Hindlimb muscle (tissue), 1 donor: ENCODE measurements at places on chromosomes 1 and 21. TPM values are rescaled to one million over a fixed set of nuclear protein-coding genes. Genes with fewer than 3 reads are reported as not detected.

DNA sequence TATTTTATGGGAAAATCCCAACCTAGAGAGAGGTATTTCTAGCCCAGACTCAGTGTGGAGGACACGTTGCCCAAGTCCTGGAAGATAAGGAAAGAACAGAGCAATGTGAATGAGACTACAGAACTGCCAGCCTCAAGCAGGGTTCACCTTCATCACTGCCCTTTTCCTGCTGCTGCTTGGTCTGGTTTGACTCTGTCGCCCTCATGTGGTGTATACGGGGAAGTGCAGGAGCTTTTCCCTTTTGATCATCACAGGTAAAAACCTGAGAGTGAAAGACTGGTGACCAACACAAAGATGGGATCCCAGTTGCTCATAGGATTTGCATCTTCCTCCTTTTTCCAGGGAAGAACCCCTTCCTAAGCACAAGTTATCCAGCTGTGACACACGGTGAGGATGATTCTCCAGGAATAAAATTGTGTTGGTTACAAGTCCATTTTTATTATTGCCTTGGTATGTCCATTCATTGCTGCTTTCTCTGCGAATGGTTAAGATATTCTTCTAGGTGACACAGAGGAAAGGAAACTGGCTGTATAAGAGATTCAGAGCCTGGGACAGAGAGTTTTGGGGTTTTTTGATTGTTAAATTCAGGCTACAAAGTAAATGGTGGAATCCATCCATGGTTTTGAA is 89.5 kb upstream of the CD53 start:
- DNase-seq: no peak

DNA sequence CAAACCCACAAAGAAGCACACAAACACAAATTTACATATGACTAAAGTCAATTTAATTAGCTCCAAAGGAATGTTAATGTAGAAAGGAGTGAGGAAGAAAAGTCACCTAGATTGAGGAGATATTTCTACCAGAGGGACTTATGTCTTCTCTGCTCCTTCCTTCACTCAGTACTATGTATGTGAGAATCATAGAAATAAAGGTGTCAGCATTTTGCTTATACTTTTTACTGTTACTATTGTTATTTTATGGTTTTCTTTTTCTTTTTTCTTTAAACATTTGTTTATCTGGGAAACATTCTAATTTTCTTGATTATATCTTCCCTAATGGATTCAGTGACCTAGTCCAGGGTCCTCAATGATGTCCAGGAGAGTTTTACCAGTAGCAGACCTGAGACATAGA is 511.9 kb upstream of the NCAM2 start:
- DNase-seq: no peak

- DNase-seq: no peak
Observed at GRCh38 chr1:221456918-221457317, 285.0 kb downstream of the DUSP10 start.

GBP1 gene
- 10.1 TPM for polyA plus RNA-seq

HMGCS2 gene
- polyA plus RNA-seq: not detected

- no peak for DNase-seq
Observed at GRCh38 chr1:109243860-109244552, 5.3 kb upstream of the CELSR2 start.

GRCh38 chr1:55289614-55290013 is 74.5 kb upstream of the USP24 start:
- no peak for DNase-seq

SLC22A15 gene
- 0.90 TPM for polyA plus RNA-seq

DNA sequence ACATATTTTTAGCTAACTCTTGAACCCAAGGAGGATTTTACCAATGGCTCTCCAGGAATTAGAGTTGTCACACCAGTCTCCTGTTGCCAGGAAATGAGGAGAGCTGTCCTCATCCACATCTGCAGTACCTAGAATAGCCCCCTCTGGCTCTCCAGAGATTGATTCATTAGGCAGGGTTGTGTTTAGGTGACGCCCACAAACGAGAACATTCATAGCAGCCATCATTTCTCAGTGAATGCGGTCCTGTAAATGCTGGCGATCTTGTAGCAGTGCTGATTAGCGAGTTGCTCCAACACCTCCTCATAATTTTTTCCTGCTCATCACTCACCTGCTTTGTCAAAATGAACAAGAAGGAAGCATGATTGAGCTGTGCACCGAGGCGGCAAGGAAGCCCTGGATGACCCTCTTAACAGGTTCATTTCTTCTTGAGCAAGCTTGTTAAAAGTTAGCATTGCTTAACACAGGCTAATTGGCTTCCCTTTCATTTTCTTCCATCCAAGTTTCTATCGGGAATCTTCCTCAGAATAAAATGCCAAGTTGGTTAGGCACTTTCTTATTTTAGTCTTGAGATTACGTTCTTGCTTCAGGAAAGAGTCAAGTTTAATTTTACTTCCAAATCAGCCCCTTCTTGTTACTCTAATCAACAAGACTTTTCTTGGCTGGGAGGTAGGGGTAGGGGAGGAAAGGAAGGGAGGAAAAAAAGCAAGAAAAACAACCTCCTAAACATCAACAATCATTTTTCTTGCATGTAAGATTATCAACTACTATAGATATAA is 16.5 kb upstream of the KLHDC8A start:
- DNase-seq: no peak

DNA sequence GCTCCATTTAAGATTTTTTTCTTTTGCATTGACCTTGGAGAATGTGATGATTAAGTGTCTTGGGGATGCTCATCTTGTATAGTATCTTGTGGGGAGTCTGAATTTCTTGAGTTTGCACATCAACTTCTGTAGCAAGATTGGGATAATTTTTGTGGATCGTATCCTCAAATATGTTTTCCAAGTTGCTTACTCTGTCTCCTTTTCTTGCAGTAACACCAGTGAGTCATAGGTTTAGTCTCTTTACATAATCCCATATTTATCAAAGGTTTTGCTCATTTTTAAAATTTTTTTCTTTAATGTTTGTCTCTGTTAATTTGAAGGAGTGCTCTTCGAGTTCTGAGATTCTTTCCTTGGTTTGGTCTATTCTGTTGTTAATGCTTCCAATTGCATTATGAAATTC is 41.7 kb upstream of the ANGPTL1 start:
- no peak for DNase-seq

CYYR1 gene
- polyA plus RNA-seq: 16.7 TPM

DNA sequence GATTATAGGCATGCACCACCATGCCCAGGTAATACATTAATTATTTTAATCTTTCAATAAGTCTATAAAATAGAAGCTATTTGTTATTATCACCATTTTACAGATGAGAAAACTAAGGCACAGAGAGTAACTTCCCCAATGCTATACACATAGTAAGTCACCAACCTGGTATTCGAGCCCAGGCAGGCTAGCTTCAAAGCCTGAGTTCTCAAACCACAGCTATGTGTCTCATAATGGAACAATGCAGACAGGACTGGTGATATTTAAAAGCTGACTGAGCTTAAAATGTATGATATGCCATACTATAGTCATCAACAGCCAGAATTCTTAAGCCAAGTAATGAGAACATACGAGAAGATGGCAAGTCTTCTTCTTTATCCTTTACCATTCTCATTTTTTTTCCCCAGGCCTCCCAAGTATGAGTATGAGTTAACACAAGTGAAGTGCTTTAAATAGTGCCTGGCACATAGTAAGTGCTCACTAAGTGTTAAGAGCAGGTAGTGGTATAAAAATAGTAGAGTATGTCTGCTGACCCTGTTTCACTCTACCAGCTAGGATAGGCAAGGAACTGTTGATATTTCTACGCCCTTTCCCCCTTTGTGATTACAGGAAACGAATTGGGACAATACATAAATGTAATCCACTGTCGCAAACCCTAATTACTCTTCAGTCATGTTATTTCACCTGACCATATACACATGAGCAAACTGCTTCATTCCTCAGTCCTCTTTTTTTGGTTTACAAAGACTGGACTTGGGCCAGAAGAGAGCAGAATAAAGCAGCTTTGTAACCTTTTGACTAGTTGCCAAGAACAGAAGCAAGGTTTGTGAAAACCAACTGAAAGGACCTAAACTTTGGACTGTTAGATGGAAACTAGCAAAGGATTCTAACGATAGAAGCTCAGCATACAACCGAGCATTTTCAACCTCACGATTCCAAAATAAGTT is 9.5 kb downstream of the EYA3 start:
- DNase-seq: no peak

DNA sequence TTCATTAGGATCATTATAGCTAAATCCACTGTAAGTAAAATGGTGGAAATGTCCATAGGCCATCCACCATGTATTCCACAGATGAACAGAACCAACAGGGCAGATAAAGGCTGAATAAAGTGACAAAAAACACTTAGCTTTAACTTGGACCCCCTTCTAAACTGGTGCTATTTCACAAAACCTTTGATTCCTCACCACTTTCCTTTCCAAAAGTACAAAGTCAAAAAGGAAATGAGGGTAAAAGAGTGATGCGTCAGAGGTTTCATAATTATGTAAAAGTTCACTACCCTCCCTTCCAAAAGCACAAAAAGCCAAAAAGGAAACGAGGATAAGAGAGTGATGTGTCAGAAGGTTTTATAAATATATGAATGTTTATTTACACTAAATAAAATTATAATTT is 172.2 kb downstream of the TBX15 start:
- no peak for DNase-seq

- DNase-seq: no peak
Observed at GRCh38 chr1:9472386-9473031, 66.8 kb upstream of the SLC25A33 start.

RIPPLY3 gene
- 0.17 TPM for polyA plus RNA-seq

DNA sequence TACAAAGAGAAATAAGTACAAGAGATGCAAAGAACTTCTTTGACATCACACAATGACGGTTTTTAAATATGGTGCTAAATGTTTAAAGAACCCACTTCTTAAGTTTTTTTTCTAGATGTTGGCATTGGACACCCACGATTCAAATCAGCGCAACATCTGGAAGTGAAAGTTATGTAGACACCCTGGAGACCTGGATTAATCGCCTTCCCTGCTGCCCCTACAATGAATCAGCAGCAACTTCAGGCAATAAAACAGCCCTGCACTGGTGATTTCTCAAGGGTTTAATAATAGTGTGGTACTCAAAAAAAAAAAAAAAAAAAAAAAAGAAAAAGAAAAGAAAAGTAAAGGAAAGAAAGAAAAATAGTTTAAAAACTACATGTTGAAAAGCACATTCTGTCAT is 248.3 kb downstream of the NUF2 start:
- no peak for DNase-seq

GRCh38 chr1:244965185-244966030 is 101.1 kb upstream of the HNRNPU start:
- DNase-seq: no peak

DNA sequence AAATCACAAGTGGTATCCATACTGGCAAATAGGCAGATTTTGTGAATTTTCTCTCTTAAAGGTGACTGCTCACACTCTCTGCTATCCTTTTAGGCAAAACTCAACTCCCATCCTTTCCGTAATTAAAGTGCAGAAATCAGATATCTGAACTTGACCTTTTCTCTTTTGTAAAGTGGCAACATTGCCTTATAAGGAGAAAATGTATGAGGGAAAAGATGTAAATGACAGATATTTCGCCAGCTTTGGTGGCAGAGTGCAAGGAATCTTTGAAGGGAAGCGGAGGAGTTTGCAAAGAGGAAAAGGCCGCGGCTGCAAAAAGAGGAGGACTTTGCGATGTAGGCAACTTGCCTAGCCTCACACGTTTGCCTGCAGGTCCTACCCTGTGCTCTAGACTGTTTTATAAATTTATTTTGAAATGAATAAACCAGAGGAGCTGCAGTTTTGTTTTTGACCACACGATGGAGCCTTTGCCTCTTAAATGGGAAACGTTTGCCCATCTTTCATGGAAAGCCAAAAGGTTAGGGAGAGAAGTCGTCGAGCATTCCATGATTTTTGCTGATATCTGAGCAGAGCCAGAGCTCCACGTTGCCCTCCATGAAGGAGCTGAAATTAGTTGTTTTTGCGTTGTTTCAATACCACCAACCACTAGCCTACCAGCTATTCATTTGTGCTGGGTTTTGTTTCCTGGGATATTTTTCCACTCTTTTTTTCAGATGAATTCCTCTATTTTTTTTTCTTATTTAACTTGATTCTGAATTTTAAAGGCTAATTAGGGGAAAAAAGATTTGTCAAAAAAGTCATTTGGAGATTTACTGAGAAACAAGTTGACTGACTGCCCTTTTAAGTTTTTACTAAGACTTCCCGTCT is 242.3 kb downstream of the LMX1A start:
- peak; percentile 38 for DNase-seq

TEX38 gene
- polyA plus RNA-seq: 0.28 TPM

DNA sequence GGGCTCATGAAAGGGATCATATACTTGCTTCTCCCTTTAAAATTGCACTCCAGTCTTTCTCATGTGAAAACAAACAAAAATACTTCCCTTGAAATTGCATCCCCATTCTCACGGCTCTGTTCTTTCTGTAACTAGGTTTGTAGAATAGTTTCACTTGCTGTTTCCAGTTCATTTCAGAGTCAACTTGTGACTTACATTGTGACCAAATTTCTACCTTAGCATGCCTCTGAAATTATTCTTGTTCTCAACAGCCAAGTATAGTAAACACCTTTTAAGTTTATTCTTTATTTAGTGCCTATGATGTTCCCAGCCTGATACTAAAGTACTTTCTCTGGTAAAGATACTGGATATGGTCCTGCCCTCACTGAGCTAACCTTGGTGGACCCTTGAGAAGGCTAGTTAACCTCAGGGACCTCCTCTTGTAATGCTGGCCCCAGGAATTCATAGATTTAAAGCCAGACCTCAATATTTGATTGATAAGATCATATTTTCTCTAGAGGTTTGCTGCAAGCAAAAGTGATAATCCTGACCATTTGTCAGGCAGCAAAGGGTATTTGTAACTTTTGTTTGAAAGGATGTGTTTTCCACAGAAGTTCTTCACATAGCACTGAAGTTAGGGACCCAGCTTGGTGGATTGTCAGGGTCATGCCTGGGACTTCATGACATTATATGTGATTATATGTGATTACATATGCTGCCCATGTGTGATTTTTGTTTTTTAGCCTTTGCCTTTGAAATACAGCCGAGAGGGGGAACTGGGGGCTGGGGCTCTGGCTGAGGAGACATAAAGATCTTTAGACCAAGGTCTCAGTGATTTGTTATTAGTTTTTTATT is 29.6 kb downstream of the VANGL2 start:
- DNase-seq: no peak

GRCh38 chr1:14659913-14660312 is 61.4 kb downstream of the KAZN start:
- no peak for DNase-seq

- DNase-seq: peak; percentile 93
Observed at GRCh38 chr1:161225534-161226319, at the start of gene TOMM40L. TSS of gene TOMM40L (plus strand) at chr1:161226060. CDS start at chr1:161226490, 430 bp downstream.

NBPF1 gene
- polyA plus RNA-seq: 215 TPM

- no peak for DNase-seq
Observed at GRCh38 chr1:100767176-100767890, 47.8 kb downstream of the VCAM1 start.

- no peak for DNase-seq
Observed at GRCh38 chr1:29498126-29499103, 262.1 kb downstream of the PTPRU start.

DNA sequence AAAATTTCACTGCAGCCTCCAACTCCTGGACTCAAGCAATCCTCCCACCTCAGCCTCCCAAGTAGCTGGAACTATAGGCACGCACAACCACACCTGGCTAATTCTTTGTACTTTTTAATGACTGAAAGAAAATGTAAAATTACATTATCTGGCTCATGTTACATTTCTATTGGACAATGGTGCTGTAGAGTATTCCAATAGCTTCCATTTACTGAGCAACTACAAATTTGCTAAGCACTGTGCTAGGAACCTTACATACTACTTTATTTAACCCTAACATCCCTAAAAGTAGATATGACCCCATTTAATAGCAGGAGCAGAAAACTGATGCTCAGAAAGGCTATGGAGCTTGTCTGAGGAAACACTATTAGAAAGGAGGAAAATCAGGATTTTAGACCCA is 19.7 kb downstream of the SDE2 start:
- no peak for DNase-seq
